ENCODE measurements at places on chromosomes 7 and 10.

- DNase-seq = no peak
Observed at GRCh38 chr7:149422914-149423301, 38.0 kb downstream of the ZNF777 start.

- DNase-seq = no peak
Observed at GRCh38 chr7:46450425-46450824, 529.4 kb upstream of the IGFBP3 start.

DNA sequence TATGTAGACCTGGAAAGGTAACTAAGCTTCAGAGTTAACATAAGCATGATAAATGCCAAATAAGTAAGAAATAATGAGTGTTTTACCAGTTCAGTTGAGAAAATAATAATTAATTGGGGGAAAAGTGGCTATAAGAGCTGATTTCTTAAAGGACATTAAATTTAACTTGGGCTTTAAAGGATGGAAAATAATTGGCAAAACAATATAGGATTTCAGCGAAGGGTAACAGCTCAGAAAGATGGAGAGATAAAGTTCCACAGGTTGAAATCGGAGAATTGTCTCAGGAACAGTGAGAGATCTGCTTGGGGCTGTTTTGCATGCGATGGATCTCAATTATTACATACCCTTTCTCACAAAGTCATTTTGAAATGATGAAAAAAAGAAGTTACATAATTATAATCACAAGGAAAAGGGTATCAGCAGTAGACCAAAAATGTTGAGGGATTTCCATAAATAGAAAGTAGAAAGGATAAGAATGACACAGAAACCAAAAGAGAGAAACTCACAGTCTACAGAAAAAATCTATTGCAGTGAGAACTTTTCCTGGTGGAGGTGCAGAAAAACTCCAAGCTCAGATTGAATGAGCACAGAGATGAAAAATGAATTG lies 40.1 kb upstream of the ITGB8 start:
- DNase-seq = no peak

- DNase-seq = peak; percentile 20
Observed at GRCh38 chr10:44030132-44030531, 354.8 kb downstream of the CXCL12 start.

DNA sequence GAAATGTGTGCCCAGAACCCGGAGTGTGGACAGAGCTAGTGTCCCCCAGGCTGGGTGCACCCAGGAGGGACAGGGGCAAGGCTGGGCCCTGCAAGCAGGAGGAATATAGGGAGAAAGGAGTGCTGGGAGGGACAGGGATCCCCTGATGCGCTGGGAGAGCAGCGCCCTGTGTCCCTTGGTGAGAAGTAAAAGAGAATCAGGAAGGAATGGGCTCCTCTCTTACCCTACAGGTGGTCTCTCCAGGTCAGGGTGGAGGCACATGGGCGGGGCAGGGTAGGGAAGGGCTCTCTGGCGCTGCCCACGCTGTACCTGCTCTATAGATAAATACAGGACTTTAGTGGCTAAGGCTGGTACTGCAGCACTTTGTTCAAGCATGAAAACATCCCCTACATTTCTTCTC lies 753.8 kb downstream of the GRID1 start:
- DNase-seq = no peak

DNA sequence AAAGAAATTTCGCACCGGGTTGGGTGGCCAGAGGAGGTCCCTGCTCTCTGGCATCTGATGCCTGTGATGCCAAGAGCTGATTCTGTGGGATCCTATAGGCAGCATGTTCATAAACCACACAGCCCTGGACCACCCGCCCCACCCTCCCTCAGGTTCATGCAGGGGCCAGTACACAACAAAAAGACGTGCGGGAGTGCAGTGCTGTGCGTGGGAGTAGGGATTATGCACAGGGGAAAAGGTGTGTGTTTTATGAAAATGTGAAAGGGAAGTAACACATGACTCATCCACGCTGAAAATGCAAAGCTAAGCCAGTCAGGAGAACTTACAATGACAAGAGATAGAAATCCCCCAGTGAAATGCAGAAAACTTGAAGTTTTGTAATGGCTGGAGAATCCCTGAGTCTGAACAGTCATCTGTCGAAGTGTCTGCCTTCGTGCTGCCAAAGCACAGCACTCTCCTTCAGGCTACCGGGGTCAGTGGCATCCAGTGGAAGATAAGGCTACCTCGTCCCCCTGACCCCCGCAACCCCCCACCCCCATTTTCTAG lies 1.1 kb downstream of the KIAA1217 start:
- DNase-seq = no peak

- DNase-seq = no peak
Observed at GRCh38 chr10:60429084-60429849, 39.6 kb upstream of the ANK3 start.

DNA sequence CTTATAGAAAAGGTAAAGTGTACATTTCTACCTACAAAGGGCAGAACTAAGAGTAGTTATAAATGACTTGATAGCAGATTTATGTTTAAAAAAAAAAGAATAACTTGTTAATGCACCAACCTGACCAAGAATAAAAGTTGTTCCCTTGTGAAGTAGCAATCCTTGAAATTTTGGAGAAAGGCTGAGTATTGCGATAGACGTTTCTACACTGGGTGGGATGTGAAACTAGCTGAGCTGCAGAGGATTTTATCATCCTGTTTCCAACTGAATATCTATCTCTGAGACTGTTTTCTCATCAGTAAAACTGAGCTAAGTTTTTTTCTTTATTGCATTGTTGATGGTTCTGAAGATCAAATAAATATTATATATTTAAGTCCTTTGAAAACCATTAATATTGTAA lies 14.6 kb downstream of the MDFIC start:
- DNase-seq = no peak

All from iPS DF 6.9 (cell line).